ENCODE measurements at places on chromosomes 12 and 14.

DNA sequence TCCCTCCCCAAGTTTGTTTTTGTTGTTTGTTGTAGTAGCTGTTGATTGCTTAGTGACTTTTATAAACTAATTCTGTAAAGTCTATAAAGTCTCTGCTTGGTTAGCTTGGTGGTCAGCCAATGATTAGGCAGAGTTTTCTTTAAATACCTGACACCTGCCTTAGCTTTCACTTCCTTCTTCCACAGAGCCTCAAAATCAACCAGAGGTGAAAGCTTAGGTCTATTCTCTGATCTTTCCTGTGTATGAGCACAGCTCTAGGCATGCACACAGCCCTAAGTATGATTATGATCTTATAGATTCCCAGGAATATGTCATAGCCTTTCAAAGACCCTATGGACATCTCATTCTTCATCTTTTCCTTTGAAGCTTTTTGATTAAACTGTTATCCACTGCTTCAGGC is 514.7 kb downstream of the AACS start:
- no peak for DNase-seq

- no peak for DNase-seq
These were observed 18.0 kb downstream of the IGF1 start for GRCh38 chr12:102462386-102462785.

GRCh38 chr12:93460902-93461301 is 6.4 kb upstream of the MRPL42 start:
- no peak for DNase-seq

DNA sequence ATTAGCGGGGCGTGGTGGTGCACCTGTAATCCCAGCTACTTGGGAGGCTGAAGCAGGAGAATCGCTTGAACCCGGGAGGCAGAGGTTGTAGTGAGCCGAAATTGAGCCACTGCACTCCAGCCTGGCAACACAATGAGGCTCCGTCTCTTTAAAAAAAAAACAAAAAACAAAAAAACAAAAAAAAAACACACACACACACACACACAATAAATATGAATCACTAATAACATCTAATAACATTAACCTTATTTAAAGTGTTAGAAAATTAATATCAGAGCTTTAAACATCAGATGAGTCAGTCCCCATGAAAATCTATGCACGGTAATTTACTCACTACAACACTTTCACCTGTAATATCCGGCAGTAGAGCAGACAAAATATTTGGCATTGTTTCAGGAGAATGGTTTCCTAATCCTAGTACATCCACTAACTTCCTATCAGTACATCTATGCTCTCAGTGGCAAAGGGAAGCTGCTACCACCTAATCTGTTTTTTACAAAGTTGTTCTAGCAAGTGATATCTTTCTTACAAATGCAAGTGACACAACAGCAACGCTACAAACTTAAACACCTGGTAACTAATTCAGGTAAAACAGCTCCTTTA is 36.2 kb downstream of the MED13L start:
- no peak for DNase-seq

DNA sequence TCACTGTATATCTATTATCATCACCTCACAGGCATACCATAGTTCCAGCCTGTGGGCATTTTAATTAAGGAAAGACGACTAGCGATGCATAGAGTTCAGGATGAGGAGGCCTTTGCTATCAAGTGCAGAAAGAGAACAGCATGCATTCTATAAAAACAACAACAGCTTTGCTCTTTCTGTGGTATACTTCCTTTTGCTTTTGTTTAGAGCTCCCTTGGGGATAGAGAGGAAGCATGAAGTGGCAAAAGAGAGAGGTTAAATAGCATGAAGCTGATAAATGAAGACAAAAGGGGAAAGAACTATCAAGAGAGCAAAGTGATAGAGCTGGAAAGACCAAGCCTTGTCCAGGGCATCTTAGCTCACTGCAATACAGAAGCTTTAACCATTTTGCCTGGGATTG is 23.5 kb downstream of the IFNG-AS1 start:
- DNase-seq = no peak

Measured in cortex of kidney (tissue), 1 donor.